ENCODE measurements at places on chromosomes 3 and 15.

- DNase-seq: no peak
These were observed 73.0 kb upstream of the PROK2 start for GRCh38 chr3:71857956-71858355.

GRCh38 chr3:55624238-55624637, 137.1 kb upstream of the WNT5A start:
- no peak for DNase-seq

DNA sequence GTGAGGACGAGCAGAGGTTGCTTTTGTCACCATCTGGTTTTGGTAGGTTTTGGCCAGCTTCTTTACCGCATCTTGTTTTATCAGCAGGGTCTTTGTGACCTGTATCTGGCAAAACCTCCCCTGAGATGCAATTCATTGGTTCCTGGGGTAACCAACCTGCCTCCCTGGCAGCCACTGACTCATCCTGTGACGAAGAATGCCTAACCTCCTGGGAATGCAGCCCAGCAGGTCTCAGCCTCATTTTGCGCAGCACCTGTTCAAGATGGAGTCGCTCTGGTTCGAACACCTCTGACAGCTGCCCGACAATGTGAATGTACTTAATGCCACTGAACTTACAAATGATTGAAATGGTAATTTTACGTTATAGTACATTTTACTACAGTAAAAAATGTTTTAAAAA, 6.8 kb upstream of the ADAMTS17 start:
- no peak for DNase-seq

- no peak for DNase-seq
These were observed 48.7 kb downstream of the MYO5C start for GRCh38 chr15:52246686-52247431.

DNA sequence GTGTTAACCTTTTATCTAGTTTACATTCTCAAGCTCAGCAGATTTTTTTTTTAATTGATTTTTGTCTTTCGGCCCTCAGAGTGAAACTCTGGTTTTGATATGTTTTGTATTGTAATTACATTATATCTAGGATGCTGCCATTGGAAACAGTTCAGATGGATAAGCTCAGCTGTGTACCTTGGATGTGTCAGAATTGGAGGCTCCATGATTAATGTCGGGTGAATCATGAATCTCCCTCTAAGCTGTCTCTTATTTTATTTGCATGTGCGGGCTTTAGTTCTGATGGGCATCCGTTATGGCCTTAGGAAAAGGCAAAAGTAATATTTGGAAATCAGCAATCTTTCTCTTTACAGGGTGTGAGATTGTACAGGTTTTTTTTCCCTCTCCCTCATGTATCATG, 4.2 kb downstream of the PTPRG start:
- DNase-seq: no peak

DNA sequence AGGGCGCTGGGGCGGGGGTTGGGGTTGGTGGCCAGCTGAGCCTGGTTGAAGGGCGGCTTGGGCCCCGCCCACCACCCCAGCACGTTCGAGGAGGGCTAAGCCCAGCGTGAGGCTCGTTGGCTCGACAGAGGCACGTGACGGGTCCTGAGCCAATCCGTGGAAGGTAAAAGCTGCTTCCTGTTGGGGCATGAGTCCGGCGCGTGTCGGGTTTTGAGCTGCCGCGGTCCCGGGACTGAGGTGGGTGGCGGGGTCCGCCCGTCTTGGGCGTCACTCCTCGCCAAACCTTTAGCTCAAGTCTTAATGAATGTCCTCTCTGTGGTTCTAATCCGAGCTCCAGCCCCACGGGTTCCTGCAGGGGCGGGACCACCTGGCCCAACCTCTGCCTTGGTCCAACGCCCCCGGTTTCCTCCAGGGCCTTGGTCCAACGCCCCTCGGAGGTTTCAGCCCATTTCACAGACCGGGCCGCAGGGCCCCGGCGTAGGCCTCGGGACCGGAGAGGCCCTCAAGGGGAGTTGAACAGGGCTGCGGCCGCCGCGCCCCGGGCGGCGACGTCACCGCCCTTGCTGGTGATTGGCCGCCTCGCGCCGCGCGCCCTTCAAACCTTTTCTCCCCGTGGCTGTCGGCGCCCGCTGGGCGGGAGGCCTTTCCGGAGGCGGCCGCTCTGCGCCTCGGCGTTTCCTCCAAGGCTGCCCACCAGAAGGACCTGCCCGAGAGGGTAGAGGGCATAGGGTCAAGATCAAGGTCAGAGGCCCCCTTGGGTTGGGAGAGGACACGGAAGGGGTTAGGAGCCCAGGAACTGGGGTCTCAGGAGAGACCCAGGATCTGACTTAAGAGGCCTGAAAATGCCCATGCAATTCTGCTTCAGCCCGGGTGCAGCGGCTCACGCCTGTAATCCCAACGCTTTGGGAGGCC, at the start of gene RCCD1:
Gene RCCD1 (plus strand): TSS at position 173 of the 912 bp plus-strand sequence. CDS start 1,851 bp downstream, outside the sequence.
- peak; percentile 90 for DNase-seq

DNA sequence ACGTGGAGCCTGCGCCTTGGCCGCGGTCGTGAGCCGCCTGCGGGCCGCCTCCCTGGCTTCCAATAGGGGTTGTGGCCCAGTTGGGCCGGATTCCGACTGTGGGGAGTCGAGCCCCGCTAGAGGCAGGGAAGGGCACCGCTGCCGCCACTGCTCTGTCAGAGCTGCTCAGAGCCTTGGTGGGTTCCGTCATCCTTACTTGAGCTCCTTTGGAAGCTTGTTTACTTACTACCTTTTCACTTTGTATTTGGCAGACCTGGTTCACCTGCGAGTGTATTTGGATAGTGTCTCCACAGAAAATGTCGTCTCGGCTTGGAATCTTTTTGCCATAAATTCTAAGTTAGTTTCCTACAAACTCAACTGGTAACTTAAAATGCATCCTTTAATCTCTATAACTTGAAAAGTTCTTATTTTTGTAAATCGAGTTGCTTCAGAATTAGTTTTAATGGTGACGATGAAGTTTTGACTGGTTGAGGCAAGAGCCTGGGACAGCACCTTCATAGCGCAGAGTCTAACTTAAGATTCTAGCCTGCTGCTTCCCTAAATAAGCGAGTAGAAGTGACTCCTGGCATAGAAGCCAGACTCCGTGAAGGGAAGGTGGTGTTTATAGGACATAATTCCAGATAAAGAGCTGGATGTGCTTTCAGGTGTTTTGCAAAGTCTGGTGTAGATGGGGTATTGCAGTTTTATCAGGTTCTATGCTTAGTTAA, 800 bp downstream of the DAG1 start:
- peak; percentile 69 for DNase-seq

DNA sequence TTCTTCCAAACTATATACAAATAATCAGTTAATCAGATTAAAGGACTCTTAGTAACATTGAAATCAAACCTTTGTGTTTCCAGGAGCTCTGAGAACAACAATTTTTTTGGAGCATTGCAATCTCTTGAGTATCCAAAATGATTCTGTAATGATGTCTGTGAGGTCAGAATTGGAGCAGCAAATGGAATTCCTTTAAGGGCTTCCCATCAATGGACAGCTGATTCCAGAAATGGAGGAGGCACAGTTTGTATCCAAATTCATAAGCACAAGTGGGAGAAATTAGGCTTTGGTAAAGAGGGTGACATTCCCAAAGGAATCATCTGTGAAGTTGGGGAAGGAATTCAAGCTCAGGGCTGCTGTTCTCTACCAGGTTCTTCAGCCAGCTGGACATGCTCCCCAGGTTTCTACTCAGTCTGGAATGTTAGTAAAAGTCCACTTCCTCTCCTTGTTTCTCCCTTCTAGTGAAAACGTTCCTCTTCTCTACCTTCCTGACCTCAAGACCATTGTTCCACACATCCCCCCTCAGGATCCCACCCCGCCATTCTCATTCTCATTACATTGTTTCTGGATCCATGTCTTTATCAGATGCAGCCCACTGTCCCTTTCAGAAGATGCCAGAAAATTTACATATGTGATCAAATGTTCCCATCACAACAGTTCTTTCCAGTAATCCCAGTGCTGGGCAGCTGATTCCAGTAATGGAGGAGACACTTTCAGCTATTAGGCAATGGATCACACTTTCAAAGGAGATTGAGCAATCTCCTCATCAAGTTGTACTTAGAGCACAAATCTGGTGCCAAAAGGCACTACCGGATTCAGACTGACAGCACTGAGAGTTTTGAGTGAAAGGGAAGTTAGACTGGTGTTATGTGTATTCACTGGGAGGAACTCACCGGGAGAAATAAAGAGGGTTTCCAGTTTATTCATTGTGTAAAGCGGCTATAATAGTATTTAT, 391.3 kb upstream of the TPRG1 start:
- DNase-seq: no peak

DNA sequence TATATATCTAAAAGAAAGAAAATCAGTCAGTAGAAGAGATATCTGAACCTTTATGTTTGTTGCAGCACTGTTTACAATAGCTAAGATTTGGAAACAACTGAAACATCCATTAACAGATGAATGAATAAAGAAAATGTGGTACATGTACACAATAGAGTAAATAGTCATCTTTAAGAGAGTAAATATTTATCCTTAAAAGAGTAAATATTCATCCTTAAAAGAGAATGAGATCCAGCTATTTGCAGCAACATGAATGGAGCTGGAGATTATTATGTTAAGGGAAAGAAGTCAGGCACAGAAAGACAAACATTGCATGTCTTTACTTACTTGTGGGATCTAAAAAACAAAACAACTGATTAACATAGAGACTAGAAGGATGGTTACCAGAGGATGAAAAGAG, 197.0 kb upstream of the CBLB start:
- DNase-seq: no peak

DNA sequence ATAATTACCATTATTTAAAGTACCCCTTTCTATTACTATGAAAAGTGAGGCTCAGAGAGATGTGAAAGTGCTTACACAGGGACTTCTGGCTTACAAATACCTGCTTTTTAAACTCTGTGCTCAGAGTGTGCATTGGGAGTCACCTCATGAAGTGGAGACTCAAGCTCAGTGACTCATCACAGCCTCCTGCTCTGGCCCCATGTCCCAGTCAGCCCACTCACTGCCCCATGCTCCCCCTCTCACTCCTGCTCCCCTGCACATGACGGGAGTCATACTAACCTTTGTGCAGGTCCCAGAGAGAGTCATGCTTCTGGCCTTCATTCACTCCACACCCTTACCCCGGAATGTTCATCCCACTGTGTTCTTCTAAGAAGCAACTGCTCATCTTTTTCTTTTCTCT, 20.2 kb downstream of the CCR1 start:
- DNase-seq: no peak

DNA sequence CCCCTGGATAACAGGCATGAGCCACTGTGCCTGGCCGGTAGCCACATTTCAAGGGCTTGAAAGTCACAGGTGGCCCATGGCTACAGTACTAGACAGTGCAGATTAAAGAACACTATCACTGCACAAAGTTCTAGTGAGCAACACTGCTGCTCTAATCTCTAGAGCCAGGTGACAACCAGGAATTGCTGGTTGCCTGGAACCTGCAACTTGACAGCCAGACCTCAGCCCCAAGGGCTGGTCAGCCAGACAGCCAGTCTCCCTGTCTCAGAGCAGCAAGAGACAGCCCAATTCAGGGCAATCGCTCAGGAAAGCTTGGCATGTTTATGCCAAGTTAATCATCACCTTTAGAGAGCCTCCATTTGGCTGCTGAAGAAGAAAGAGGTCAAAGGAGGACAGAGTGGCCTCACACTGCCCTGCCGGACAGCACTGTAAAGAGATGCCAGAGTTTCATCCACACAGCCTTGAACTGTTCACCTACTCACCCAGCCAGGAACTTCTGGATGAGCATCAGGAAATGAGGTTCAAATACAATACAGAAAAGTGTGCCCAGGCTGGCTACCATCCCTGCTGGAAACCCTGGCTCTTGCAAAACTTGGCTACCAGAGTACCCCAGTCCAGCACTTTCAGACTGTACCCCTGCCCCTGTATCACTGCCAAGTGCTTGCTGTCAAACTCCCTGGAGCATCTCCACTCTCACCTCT, 6.0 kb downstream of the CCDC12 start:
- DNase-seq: no peak

DNA sequence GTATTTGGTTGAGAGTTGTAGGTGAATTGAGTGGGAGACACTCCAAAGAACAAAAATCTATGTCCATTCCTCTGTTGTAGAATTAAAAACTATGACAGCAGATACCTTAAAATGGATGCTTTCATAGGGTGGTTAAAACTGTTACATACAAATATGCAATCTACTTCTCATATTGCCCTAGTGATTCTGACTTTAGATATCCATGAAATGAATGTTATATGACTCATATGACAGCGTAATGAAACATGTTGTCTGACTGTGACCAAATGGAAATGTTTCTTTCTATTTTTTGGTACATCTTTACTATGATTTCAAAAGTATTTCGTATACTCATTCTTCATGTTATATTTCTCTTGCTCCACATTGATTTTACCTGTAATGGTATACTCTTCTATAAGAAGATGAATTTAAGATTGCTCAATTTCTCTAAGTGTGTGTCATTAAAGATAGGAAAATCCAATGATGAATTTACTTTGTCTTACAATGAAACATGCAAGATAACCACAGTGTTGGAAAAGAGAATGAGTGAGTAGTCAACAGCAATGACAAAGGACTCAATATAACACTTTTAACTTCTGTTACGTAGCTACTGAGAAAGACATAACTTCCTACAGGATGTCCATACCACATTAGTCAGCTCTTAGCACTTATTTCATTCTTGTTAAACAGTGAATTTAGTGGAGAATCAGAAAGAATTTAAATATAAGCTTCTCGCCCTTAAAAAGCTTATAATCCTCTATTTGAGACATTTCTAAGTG, 79.3 kb upstream of the LSAMP start:
- DNase-seq: no peak

DNA sequence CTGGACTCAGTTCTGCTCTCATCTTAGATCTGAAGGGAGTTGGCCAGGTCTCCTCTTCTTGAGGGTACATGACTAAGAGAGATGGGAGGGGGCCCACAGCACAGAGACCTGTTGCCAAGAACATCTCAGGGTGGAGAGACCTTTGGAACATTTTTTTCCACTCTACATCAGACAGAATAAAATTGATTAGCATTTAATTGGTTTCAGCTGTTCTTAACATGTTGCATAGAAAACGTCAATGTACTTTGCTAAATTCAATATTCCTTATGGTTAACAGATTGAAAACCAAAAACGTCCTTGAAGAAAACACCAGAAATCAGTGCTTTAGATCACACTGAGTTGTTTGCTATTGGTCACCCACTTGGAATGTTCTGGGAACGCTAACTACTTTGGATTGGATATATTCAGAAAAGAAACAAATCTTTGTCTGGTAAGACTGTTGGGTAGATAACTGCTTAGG, 36.4 kb upstream of the FSTL1 start:
- DNase-seq: no peak

- DNase-seq: no peak
These were observed 9.1 kb downstream of the ABHD5 start for GRCh38 chr3:43699864-43700263.

DNA sequence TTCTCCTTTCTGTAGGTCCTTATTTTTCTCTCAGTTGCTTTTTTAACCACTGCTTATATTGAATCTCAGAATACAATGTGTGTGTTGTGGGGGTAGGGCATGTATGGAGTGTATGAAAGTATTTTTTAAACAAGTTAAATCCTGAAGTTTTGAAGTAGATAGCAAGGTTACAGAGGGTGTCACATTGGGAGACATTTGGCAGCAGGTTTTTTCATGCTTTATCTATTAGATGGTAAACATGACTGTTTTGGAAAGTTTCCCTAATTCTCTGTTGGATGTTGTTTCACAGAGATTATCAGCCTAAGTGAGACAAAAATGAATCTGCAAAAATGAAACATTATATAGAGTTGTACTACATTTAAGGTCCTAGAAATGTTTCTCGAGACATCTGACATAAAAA, 190.6 kb upstream of the ARPP21 start:
- DNase-seq: no peak

GRCh38 chr3:71232175-71232679, 351.3 kb downstream of the FOXP1 start:
- no peak for DNase-seq

Measured in occipital lobe (tissue), 3 donors.